Vagina (tissue), 2 donors: ENCODE measurements at places on chromosomes 12 and 14.

GRCh38 chr12:75781532-75782046, 250.0 kb downstream of the PHLDA1 start:
- DNase-seq, result no peak

DNA sequence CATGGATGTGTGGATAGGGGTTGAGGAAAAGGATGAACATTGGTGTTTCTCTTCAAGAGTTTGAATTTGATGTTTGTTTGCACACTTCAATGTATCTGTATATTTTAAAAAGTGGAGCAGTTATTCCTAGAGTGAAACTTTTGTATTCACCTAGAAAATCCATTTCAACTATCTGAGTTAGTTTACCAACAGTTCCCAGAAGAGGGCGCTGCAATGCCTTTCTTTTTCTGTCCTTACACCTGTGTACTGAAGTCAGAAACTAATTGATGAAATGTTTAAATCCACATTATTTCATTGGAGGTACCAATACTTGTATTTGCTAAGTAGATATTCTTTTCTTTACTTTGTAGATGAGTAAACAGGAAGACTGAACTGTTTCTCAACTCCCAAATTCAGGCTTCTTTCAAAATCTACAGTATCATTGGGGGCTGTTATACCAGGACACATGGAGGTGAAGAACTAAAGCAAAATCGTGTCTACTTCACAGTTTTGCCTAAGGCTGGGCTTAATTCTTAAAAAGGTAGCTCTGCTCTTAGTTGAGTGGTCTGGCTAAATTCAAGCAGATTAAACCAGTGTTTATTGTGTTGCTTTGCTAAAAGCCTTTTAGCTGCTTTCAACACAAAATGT, 26.6 kb upstream of the KLRB1 start:
- no peak for DNase-seq

GRCh38 chr12:46725332-46725731, 100.5 kb downstream of the SLC38A4 start:
- no peak for DNase-seq

GRCh38 chr14:94570440-94570839, 9.2 kb downstream of the SERPINA4 start:
- DNase-seq, result no peak

DNA sequence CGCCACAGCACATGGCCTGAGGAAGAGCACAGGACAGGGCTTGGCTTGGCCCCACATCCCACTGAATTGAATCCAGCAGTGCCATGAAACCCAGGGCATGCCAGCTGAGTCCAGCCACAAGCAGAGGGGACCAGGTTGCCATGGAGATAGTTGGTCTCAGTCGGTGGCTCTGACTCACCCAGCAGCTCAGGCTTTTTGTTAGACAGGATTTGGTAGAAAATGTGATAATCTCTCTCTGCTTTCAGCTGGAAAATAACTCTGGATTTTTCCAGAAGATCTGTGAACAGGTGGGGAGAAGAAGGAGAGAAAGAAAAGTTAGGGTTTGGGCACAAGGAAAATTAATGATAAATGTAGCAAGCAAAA, 4.8 kb downstream of the MYH7 start:
- DNase-seq, result no peak

GRCh38 chr12:27493260-27493940, 30.6 kb upstream of the PPFIBP1 start:
- no peak for DNase-seq

GRCh38 chr14:20143911-20144310, 5.3 kb downstream of the OR4N5 start:
- DNase-seq, result no peak

- DNase-seq, result no peak
These were observed 25.8 kb downstream of the GPR135 start for GRCh38 chr14:59439256-59439965.

DNA sequence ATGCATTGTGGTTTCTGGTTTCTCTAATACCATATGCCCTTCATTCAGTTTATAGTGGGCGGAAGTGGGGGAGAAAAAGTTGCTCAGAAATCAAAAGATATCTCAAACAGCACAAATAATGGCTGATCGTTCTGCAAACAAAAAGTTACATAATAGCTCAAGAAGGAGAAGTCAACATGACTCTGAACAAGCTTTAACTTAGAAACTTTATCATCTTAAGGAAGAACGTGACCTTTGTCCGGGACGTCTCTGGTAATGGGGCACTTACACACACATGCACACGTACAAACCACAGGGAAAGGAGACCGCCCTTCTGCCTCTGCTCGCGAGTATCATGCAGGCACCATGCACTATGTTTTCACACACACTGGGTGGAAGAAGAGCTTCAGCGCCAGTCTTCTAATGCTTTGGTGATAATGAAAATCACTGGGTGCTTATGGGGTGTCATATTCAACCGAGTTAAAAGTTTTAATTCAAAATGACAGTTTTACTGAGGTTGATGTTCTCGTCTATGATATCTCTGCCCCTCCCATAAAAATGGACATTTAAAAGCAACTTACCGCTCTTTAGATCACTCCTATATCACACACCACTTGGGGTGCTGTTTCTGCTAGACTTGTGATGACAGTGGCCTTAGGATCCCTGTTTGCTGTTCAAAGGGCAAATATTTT, 4.7 kb downstream of the FOS start:
- no peak for DNase-seq

- no peak for DNase-seq
These were observed 28.5 kb upstream of the CISTR start for GRCh38 chr12:53780323-53780722.

DNA sequence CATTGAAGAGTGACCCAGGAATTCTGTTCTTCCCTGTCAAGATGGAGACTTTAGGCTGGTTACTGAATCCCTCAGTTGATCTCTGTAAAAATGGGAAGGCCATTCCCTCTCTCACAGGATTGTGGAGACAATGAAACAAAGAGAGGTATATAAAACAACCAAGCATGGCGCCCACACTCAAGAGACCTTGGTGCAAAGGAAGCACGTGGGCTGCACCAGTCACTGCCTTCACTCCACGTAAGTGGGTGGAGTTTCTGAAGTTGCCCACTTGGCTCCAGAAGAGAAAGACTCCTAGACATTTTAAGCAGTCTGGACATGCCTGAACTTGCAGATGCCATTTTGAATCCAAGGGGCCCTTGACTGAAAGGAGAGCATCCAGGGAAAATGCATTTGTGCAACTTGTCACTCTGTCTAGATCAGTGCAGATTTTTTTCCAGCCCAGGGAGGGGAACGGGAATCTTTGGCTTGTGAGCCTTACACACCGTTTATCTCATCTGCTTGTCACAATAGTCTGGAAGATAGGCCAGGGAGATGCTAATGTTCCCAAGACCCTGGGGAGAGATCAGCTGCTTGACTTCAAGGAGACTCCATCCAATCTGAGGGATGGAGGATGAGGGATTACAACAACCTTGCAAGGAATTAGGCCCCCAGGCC, 96.9 kb upstream of the TBX3 start:
- no peak for DNase-seq

GRCh38 chr12:55652352-55652751, 15.7 kb downstream of the OR10P1 start:
- no peak for DNase-seq

- DNase-seq, result no peak
These were observed 4.2 kb upstream of the SPIC start for GRCh38 chr12:101470939-101471338.

DNA sequence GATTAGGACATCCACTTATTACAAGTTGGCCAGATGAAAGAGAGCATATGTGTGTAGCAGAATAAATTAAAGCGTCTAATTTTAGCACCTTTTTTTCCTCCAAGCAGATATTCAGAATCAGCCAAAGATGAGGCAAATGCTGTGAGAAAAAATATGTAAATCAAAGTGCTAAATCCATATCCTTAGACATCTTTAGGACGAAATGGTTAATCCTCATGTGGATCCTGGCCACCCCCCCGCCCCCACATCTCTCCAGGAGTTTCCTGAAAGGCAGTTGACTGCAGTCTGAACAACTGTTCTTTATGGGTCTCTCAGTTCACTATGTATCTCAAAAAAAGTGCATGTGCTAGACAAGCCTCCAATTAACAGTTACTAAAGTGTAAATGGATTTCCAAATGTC, 1768.1 kb upstream of the SEL1L start:
- DNase-seq, result no peak

DNA sequence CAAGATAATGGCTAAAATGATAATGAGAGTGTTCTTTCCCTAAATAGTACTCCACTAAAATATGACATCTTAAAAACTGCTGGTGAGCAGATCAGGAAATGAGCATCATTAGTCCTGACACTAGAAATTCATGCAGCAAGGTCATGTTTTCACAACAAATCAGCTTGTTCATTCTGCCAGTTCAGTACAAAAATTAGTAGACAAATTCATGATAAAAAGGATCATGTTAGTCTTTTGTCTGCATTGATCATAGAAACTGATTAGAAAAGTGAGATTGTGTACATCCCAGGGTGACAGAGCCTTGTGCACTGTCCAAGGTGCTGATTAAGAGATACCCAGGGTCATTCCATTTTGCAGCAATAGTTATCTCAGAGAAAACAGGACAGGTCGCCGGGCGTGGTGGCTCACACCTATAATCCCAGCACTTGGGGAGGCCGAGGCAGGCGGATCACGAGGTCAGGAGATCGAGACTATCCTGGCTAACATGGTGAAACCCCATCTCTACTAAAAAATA, 163.6 kb downstream of the RIMBP2 start:
- DNase-seq, result no peak

DNA sequence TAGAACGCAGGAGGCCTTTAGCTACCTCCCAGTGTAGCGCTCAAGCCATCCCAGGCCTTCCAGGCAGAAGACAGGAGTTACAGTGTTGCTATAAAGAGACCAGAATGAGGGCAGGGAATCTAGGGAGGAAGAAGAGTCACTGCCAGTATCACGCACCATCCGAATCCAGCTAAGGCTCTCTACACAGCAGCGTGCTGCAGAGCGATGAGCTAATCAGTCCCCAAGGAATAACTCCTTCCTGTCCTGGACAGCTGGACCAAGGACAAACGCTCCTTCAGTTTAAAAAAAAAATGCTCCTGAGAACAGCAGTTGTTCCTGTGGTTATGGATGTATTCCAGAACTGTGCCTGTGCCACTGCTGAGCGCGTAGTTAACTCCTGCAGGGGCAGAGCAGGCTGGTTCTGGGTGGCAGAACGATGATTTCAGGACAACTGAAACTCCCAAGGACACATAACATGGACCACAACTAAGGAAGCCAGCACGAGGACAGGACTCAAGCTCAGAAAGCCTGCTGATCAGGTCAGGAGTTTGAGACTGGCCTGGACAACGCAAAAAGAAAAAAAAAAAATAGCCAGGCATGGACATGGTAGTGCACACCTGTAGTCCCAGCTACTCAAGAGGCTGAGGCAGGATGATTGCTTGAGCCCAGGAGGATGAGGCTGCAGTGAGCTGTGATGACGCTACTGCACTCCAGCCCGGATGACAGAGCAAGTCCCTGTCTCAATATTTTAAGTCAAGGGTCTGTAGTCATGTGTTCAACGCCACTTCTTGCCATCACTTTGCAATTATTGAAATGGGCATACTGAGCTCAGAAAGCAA, 2.6 kb downstream of the IFFO1 start:
- no peak for DNase-seq

- no peak for DNase-seq
These were observed 19.0 kb upstream of the C14orf180 start for GRCh38 chr14:104560586-104560945.

- no peak for DNase-seq
These were observed 8.8 kb upstream of the SH2B3 start for GRCh38 chr12:111396726-111397445.

DNA sequence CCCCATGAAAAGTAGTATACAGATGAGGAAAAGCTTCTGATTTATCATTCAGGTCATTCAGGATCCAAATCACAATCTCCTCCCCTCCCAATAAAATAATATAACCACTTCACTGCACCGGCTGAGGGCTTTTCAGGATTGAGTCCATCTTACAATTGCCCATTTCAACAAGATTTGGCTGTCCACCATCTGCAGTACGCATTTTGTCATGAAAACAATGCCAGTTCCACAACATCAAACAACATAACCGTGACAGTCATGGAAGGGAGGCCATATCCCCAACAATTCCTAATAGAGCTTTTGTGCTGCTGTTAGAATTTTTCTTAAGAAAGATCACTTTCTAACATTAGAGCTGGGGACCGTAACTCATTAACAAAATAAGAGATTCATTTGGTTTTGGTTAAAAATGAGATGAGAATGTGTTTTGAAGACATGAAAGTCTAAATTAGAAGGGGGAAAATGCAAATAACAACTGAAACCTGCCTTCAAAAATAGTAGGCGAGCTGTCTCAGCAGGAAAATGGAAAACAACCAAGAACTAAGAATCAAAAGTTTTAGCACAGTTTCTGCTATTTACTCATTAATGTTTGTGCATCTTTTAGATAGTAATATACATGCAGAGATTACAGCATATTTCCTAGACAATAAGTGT, 38.3 kb upstream of the TMTC2 start:
- no peak for DNase-seq

DNA sequence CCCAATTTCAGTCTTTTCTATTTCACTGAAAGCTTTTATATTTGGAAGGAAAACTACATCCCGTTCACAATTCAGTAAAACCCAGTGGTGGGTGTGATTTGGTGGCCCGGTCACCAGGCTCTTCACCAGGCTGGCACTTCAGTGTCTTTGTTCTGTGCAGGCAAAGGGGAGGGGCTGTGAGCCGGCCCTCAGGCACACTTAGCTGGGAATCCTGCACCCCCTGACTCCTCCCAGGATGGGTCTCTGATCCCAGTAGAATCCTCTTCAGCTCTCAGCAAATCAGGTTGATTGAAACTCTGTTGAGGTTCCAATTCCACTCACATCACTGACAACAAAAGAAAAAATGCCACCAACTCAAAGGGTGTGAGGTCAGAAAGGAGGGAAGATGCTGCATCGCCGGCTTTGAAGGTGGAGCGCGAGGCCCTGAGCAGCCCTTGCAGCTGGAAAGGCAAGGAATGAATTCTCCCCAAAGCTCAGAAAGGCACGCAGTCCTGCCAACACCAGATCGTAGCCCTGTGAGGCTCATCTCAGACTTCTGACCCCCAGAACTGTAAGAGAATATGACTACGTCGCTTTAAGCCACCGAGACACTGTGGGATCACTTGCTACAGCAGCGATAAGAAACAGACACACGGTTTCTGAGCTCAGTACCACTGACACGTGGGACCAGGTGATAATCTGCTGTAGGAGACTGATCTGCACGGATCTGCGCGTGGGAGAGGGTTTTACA, 166.6 kb downstream of the PIWIL1 start:
- no peak for DNase-seq

GRCh38 chr14:91464615-91465205, 45.4 kb downstream of the PPP4R3A start:
- no peak for DNase-seq

- no peak for DNase-seq
These were observed 166.5 kb upstream of the RASSF8 start for GRCh38 chr12:25792031-25792430.

- DNase-seq, result peak; percentile 58
These were observed 4.5 kb downstream of the CYP46A1 start for GRCh38 chr14:99688629-99689028.

GRCh38 chr12:12482150-12482761, 80.4 kb downstream of the DUSP16 start:
- no peak for DNase-seq

- DNase-seq, result no peak
These were observed 11.4 kb downstream of the SLC7A8 start for GRCh38 chr14:23172096-23172495.
